Caki2 (cell line): ENCODE measurements at places on chromosomes 7 and 10.

- DNase-seq, result no peak
Observed at GRCh38 chr7:13901577-13901976, 87.9 kb downstream of the ETV1 start.

GRCh38 chr7:18157233-18157632 lies 129.6 kb upstream of the PRPS1L1 start:
- DNase-seq, result no peak

DNA sequence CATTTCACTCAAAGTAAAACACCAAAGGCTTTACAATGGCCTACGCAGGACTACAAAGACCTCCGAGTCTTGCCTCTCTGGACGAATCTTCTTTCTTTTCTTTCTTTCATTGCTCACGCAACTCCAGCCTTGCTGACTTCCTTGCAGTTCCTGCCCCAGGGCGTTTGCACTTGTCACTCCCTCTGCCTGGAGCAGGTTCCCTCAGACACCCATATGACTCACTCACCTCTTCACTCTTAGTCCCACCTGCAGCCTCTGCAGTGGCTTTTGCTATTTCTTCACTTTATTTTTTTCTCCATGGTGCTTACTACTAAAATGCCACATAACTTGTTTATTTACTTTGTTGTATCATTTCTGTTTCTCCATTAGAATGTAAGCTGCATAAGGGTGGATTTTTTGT lies 33.1 kb downstream of the GHRHR start:
- DNase-seq, result no peak

DNA sequence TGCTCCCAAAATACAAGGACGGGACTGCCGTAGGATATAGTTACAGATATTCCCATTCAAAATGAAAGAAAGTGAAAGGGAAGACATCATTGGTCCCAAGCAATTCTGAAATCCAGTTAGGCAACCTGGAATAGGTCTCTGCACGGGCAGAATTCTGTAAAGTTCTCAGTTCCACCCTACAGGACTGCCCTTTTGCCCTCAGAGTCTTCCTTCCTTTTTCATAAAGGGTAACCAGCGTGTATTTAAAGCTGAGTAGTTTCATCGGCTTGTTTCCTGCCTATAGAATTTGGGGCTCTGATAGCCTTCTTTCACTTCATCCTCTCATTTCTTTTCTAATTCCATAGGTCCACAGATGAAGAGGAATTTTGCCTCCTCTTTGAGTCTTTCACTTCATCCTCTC lies 20.0 kb downstream of the COPG2 start:
- no peak for DNase-seq

- DNase-seq, result peak; percentile 39
Observed at GRCh38 chr10:113960617-113961181, 83.0 kb upstream of the ADRB1 start.

DNA sequence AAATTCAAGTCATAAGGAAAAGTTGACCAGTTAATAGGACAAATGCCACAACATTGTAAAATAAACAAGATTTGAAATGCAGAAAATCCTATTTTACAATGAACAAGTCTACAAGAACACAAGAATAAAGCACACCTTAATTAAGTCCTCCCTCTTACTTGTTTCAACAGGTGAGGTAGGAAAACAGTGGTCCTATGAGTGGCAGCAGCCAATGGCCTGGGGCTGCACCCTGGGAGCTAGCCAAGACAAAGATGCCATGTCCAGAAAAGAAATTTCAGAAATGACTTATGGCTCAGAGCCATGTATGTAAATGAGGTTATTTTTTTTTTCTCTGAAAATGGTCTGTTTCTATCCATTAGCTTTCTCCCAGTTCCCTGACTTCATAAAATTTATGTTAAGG lies 14.3 kb downstream of the KLLN start:
- peak; percentile 19 for DNase-seq

GRCh38 chr10:76311752-76312636 lies 880.6 kb downstream of the LRMDA start:
- DNase-seq, result peak; percentile 30

GRCh38 chr7:91557789-91558404 lies 293.7 kb downstream of the FZD1 start:
- DNase-seq, result peak; percentile 92

DNA sequence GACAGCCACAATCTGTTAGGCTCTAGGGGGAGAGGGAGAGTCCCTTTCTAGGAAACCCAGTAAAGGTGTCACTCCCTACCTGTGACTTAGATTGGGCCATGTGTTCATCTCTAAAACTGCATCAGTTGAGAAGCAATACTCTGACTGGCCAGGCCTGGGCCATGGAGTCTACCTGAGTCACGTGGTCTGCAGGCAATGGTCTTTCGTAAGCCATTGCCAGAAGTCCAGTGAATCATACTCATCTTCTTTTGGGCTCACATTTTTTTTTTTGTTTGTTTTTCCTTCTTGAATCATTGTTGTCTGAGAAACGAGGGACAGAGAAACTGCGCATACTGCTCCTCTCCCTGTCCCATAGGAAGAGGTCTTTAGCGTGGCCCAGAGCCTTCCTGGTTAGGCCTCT lies 215.6 kb downstream of the CCSER2 start:
- no peak for DNase-seq

DNA sequence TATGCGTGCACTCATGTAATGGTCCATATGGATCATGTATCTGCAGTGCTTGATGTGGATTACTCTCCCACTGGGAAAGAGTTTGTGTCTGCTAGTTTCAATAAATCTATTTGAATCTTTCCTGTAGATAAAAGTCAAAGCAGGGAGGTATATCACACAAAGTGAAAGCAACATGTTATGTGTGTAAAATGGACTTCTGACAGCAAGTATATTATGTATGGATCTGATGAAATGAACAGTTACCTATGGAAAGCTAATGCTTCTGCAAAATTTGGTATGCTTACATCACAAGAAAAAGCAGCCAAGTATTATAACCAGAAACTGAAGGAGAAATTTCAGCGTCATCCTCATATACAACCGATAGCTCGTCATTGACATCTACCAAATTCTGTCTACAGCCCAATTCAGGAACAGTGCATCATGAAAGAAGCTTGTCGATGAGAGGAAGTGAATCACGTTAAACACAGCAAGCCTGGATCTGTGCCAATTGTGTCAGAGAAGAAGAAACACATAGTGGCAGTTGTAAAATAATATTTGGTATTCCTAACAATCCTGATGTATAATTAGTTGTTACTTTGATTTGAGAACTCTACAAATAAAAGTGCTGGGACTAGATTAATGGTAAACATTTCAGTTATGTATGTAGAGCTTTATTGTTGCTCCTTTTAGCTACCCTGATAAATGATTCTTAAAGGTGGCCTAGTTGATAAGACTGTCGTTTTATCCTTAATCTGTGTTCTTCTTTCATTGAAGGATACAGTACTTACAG lies 14.2 kb upstream of the SYPL1 start:
- DNase-seq, result no peak

- DNase-seq, result no peak
Observed at GRCh38 chr10:8133146-8133545, 78.7 kb downstream of the GATA3 start.

DNA sequence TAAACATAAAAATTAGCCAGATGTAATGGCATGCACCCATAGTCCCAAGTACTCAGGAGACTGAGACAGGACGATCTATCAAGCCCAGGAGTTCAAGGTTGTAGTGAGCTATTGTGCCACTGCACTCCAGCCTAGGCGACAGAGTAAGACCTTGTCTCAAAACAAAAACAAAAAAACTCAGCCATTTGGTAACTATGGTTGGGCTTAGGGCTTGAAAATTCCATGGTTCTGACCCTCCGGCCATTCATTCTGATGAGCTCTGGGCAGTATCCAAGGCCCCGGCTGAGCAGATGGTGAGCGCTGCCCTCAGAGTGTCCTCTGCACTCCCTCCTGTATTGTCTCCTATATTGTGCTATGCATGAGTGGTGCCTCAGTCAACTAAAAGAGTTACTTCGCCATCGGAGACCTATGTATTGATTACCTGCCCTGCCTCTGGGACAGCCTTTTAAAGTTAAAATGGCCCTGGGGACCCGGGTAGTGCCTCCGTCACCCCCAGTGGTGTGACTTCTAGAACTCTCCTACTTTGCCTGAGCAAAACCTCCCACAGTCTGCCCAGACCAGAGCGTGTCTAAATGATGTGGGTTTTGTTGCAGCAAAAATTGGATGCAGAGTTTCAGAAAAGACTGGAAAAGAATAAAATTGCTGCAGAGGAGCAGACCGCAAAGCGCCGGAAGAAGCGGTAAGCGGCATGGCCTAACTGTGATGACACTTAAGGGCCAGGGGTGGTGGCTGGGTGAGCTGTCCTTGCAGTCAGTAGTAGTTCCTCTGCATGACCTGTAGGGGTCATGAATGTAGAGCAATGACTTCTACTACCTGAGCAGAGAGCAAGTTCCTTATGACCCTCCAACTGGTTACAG lies 8.1 kb downstream of the PRKRIP1 start:
- peak; percentile 53 for DNase-seq

DNA sequence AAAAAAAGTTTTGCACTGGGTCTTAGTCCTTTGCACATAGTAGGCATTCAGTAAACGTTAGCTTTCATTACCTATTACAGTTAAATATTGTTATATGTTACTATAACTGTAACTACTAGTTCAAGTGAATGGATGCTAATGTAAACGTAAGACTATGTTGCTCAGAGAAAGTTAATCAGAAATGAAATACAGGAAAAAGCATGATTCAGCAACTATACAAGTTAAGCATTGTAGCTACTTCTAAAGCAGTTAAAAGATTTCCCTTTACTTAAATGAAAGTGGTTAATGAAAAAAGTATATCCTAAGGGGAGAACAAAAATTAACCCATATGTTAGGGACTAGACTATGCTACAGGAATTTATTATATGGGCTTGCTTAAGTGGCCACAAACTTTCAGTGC lies 121.2 kb downstream of the SKAP2 start:
- DNase-seq, result peak; percentile 38

- DNase-seq, result no peak
Observed at GRCh38 chr10:118153287-118153686, 106.5 kb upstream of the RAB11FIP2 start.

DNA sequence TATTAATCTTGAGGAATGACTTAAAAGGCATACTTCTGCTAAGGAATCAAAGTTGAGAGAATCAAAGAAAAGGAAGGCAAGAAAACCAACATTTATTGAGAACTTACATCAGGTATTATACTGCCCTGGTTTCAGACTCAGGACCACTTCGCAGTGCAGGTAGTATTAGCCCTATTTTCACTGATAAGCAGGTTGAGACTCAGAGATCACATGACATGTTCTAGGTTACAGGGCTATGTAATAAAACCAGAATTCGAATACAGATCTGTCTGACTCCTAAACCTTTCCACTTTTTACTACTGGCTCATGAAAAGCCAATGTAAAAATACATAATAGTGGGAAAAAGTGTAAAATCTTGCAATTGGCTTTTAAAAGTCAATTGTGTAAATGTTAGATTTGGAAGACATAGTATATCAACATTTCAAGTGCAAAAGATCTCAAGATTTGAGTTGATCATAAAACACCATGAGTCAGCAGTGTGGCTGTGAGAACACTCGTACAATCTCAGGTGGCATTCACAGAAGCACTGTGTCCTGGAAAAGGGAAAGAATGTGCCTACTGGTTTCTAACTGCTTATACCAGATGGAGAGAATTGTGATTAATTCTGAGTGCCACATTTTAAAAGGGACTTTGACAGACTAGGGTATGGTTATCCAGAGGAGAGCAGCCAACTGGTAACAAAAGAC lies 195.8 kb upstream of the MKLN1 start:
- peak; percentile 22 for DNase-seq

DNA sequence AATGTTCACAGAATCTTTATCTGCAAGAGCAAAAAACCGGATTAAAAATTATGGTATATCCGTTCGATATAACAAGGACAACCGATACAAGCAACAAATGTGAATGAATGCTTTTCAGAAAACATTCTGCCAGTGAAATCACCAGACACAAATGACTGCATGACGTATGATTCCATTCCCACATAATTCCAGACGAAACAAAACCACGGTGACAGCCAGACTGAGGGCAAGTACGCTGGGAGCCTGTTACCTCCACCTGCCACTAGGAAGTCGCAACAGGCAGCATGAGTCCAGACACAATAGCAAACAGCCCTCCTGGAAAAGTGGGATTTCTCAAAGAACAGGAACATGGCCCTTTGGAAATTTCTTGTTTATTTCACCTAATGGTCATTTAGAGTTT lies 41.7 kb downstream of the MAD1L1 start:
- no peak for DNase-seq

GRCh38 chr10:62050893-62051433 lies 149.5 kb downstream of the ARID5B start:
- peak; percentile 67 for DNase-seq

DNA sequence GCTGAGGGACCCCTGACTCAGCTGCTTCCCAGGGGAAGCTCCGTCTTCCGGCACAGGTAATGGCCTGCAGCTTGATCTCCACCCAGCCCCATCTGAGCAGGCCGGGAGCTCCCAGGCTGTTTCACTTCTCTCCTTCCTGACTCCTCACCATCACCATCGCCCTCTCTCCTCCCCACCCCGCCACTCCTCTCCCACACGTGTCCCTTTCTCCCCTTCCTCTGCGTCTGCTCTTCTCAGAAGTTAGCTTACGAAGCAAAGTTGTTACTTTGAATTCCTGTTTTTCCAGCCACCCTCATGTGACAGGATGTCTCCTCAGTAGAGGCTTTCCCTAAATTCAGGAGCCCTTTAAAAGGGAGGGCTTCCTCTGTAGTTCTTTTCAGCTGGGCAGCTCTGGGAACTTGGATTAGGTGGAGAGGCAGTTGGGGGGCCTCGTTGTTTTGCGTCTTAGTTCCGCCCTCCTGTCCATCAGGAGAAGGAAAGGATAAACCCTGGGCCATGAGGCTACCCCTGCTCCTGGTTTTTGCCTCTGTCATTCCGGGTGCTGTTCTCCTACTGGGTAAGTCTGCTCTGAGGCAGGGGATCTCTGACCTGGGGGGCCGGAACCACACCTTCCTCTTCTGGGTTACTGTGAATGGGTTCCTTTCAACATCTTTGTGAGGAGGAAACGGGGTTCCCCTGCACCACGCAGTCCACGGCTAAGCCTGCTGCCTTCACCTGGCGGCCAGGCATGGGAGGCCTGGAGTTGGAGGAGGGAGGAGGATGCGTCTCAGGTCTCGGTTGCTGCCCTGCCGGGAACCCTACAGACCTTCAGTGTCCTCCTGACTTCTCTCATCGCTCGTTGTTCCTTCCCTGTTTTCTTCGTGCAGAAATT lies at the start of gene MRC1:
Gene MRC1, plus strand, starts transcription at position 378 of the 871 bp plus-strand sequence. Its CDS starts 118 bp downstream, at position 496.
- DNase-seq, result no peak

- DNase-seq, result no peak
Observed at GRCh38 chr7:98372993-98373392, 27.9 kb downstream of the BAIAP2L1 start.
